ENCODE measurements at places on chromosomes 2 and 18. TPM values are rescaled to one million over a fixed set of nuclear protein-coding genes. Genes with fewer than 3 reads are reported as not detected.

Gene CCDC74B
- 1.5 TPM for total RNA-seq

Gene RAB1A
- total RNA-seq: 55.5 TPM

Gene AP1S3
- total RNA-seq: 6.3 TPM

Gene FIGN
- total RNA-seq: not detected

Gene UGT1A1
- not detected for total RNA-seq

Gene UGT1A4
- not detected for total RNA-seq

Gene LRRC30
- total RNA-seq: not detected

DNA sequence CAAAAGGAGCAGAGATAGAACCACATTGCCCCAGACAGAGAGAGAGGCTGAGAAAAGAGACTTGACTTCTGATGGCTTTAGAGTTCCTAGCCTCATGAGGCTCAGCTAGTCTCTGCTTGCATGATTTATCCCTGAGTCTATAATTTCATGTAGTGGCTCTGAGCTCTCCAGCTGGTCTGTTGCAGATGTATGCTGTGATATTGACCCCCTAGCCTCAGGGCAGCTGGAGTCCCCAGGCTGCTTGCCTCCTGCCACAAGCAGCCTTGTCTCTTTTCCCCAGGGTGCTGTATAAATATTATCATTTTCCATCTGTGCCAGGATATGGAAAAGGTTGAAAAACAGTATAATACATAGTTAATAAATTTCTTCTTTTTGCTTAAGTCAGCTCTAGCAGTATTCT is 467.6 kb upstream of the CWC22 start:
- H3K4me3 ChIP-seq: no peak overlapping the region
- DNase-seq: no peak
- H3K27me3 ChIP-seq: no peaks in the 10 kb centered on the region
- H3K27ac ChIP-seq: no peak overlapping the region
- H3K4me1 ChIP-seq: no peaks in the 10 kb centered on the region

- H3K4me3 ChIP-seq: no peak overlapping the region
- peaks cover 45% of the 10 kb centered on the region for H3K36me3 ChIP-seq
- no peak for DNase-seq
- H3K4me1 ChIP-seq: peaks cover 2% of the 10 kb centered on the region
- no peak overlapping the region for H3K27ac ChIP-seq
Measured at GRCh38 chr2:143741205-143741604, 612.0 kb downstream of the ARHGAP15 start.

DNA sequence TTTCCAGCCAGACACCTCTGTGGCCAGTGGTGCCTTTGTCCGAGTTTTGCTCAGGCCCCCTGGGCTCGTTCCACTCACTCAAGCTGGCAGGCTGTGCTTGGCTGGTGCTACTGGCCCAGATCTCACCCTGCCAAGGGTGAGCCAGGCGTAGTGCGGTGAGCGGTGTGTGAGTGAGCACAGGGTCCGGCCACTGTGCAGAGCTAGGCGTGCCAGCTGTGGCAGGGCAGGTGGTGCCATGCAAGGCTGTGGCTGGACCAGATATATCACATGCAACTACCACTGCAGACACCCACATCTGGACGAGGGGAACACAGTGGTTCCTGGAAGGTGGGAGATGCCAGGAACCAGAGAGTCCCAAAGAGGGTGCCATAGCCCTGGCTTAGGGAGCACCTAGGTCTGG is 70.1 kb downstream of the SRBD1 start:
- H3K36me3 ChIP-seq: peaks cover 57% of the 10 kb centered on the region
- H3K4me3 ChIP-seq: no peak overlapping the region
- no peak overlapping the region for H3K27ac ChIP-seq
- DNase-seq: no peak

DNA sequence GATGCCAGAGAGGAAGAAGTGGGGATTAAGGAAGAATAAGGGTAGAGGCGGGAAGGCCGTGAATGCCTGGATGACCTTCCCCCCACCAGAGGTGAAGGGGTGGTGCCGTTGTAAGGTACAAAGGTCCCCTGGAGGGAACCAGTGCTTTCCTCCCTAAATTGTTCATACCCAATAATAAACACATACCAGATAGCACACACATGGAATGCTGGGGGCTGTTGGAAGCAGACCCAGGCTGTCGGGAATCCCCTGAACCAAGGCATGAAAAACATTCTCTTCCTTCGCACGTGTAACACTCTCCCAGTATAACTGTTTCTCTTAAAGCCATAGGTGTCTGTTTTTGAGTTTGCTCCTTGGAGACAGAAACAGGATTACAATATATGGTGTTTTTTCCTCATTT is 107.1 kb upstream of the CTAGE1 start:
- no peaks in the 10 kb centered on the region for H3K27me3 ChIP-seq
- no peak for DNase-seq
- no peaks in the 10 kb centered on the region for H3K36me3 ChIP-seq
- H3K4me3 ChIP-seq: no peak overlapping the region
- H3K4me1 ChIP-seq: no peaks in the 10 kb centered on the region

DNA sequence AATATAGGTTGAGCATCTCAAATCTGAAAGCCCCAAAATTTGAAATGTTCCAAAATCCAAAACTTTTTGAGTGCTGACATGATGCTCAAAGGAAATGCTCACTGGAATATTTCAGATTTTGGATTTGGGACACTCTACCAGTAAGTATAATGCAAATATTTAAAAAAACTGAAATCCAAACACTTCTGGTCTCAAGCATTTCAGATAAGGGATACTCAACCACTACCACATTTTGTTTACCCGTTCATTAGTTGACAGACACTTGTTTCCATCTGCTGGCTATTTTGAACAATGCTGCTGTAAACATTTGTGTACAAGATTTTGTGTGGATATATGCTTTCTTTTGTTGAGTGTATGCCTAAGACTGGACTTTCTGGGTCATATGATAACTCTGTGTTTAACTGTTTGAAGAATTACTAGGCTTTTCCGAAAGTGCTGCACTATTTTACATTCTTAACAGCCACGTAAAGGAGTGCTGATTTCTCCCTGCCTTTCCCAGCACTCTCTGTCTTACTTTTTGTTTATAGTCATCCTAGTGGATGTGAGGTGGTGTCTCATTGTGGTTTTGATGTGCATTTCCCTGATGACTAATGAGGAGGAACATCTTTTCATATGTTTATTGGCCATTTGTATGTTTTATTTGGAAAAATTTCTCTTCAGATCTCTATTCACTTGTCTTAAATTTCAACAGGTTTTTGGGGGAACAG is 19.5 kb upstream of the DCDC2C start:
- no peak for DNase-seq
- H3K27me3 ChIP-seq: peaks cover 19% of the 10 kb centered on the region
- H3K4me3 ChIP-seq: no peak overlapping the region

- no peaks in the 10 kb centered on the region for H3K36me3 ChIP-seq
- H3K27me3 ChIP-seq: peaks cover 3% of the 10 kb centered on the region
- no peak overlapping the region for H3K4me3 ChIP-seq
Measured at GRCh38 chr18:59619816-59620215, 77.4 kb downstream of the CCBE1 start.

DNA sequence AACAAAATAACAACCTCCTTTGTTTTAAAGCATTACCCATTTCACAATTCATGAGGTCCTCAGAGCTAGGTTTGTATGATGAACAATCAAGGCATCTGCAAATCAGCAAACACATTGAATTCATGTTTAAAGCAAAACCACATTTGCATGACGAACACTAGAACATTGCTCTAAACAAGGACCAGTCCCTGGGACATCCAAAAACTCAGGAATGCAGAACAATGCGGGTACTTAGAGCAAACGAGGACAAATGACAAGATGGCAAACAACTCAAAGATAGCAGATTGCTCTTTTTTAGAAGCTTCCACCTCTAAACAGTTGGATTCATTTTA is 45.7 kb upstream of the RALBP1 start:
- no peaks in the 10 kb centered on the region for H3K27me3 ChIP-seq
- no peak overlapping the region for H3K27ac ChIP-seq
- H3K4me3 ChIP-seq: no peak overlapping the region
- H3K36me3 ChIP-seq: no peaks in the 10 kb centered on the region
- no peak for DNase-seq
- peaks cover 6% of the 10 kb centered on the region for H3K4me1 ChIP-seq

GRCh38 chr18:12296457-12296856 is 11.6 kb upstream of the TUBB6 start:
- no peaks in the 10 kb centered on the region for H3K4me1 ChIP-seq
- no peak overlapping the region for H3K4me3 ChIP-seq
- peaks cover 17% of the 10 kb centered on the region for H3K27me3 ChIP-seq

GRCh38 chr2:170101789-170102188 is 76.2 kb upstream of the MYO3B start:
- no peaks in the 10 kb centered on the region for H3K36me3 ChIP-seq
- DNase-seq: no peak
- H3K4me1 ChIP-seq: no peaks in the 10 kb centered on the region
- no peak overlapping the region for H3K4me3 ChIP-seq

GRCh38 chr2:130824492-130825061 is 12.1 kb upstream of the ARHGEF4 start:
- DNase-seq: no peak
- peaks cover 12% of the 10 kb centered on the region for H3K27me3 ChIP-seq
- peak overlapping the region; percentile 74 for H3K27ac ChIP-seq
- H3K36me3 ChIP-seq: no peaks in the 10 kb centered on the region
- H3K4me1 ChIP-seq: peaks cover 14% of the 10 kb centered on the region

- H3K4me3 ChIP-seq: no peak overlapping the region
- peaks cover 7% of the 10 kb centered on the region for H3K27me3 ChIP-seq
- no peaks in the 10 kb centered on the region for H3K36me3 ChIP-seq
- no peak overlapping the region for H3K27ac ChIP-seq
- DNase-seq: no peak
Measured at GRCh38 chr2:170360546-170361089, 182.7 kb downstream of the MYO3B start.

- no peaks in the 10 kb centered on the region for H3K36me3 ChIP-seq
- no peak overlapping the region for H3K27ac ChIP-seq
- no peak for DNase-seq
- no peaks in the 10 kb centered on the region for H3K4me1 ChIP-seq
Measured at GRCh38 chr2:179059026-179059700, 9.2 kb upstream of the CCDC141 start.

DNA sequence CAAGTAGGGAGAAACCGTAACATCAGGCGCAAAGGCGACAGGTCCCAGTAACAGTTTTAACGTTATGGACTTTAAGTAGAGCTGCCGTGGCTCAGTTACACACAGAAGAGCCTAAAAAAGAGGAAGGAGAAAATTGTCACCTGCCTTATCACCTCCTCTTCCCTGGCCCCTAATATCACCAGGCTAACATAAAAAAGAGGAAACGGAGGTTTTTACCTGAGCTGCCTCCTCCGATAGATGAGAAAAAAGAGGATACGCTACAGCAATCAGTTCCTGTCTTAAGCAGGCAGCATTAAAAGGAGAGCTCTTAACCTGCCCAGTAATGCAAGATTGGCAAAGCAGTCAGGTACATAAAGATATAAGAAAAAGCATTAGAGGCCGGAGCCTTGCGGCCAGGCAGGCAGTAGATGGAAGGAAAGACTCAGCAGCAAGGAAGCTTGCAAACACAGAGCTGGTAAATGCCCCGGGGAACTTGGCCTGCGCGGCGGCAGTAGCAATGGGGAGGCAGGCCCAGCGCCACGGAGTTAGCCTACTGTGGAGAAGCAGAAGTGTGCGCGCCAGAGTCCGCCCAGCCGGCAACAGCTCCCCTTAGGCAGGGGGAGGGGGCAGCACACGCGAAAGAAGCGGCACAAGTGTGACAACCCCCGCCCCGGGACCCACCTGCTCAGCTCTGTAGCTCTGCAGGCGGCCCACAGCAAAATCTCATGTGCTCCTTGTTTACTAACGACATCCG is 116.3 kb upstream of the SCN7A start:
- H3K4me3 ChIP-seq: peak overlapping the region; percentile 3
- no peak for DNase-seq
- peaks cover 17% of the 10 kb centered on the region for H3K27me3 ChIP-seq
- no peak overlapping the region for H3K27ac ChIP-seq
- H3K4me1 ChIP-seq: peaks cover 3% of the 10 kb centered on the region

DNA sequence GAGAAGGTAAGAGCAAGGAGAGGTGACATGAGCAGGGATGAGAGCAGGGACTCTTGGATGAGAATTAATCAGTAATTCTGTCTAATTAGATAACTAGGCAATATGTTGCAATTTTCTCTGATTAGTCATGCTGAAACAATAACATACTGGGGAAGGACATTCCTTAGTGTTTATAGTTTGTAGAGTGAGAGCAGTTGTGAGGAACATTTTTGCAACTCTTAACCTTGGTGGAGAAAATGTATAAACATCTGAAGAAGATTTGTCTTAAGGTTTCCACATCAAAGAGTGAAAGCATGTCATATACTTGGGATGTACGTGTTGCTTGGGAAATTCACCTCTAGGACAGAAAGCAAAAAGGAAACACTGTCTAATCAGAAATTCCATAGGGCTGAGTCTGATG is 955.4 kb upstream of the FANCL start:
- no peak overlapping the region for H3K27ac ChIP-seq
- DNase-seq: no peak
- no peaks in the 10 kb centered on the region for H3K4me1 ChIP-seq
- no peaks in the 10 kb centered on the region for H3K36me3 ChIP-seq
- H3K27me3 ChIP-seq: no peaks in the 10 kb centered on the region
- no peak overlapping the region for H3K4me3 ChIP-seq

GRCh38 chr2:196719110-196719872 is 79.8 kb downstream of the CCDC150 start:
- H3K4me3 ChIP-seq: no peak overlapping the region
- H3K36me3 ChIP-seq: peaks cover 23% of the 10 kb centered on the region
- no peak for DNase-seq

DNA sequence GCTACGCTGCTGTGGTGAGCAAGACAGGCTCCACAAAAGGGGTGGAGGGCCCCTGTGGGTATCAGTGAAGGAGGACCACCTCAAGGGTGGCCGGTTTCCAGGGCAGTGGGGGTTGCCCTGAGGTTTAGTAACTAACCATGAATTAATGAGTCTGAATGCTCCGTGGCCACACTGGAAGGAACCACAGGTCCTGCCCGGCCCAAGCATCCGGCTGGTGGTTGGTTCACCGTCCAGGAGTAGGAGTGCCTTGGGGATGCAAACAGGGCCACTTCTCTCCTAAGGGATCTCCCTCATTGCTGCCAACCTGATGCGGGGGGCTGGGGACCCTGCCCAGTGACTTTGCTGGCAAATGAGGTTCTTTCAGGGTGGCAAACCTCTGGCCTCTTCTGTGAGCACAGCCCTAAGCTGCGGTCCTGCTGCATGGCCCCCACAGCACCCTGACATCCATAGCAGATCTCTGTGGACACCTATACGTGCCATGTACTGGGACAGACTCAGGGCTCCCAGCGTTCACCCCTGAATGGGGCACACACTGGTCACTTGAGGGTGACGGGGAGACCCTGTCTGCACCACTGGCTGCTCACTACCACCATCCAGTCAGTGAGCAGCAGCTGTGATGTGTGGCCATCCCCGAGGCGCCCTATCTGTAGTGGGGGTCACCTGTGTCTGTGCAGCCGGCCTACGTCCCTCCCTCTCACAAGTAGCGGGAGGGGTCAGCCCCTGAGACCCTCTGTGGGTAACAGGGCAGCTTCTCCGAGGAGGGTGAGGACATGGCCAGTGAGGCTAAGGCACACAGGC is 41.6 kb downstream of the HS6ST1 start:
- no peak overlapping the region for H3K27ac ChIP-seq
- no peak overlapping the region for H3K4me3 ChIP-seq
- peaks cover 15% of the 10 kb centered on the region for H3K36me3 ChIP-seq

- H3K36me3 ChIP-seq: peaks cover 3% of the 10 kb centered on the region
- peak overlapping the region; percentile 99 for H3K27ac ChIP-seq
- peak overlapping the region; percentile 89 for H3K4me3 ChIP-seq
- peak; percentile 68 for DNase-seq
- no peaks in the 10 kb centered on the region for H3K27me3 ChIP-seq
Measured at GRCh38 chr2:29011418-29012060, 30.4 kb downstream of the TOGARAM2 start.

- no peak for DNase-seq
- H3K4me1 ChIP-seq: no peaks in the 10 kb centered on the region
- no peaks in the 10 kb centered on the region for H3K27me3 ChIP-seq
- no peak overlapping the region for H3K27ac ChIP-seq
- H3K4me3 ChIP-seq: no peak overlapping the region
Measured at GRCh38 chr2:185404578-185404977, 334.0 kb upstream of the FSIP2 start.

Data from activated naive CD8-positive, alpha-beta T cell treated with anti-CD3 and anti-CD28 coated beads, Interleukin-2, amount 10 ng/mL, durations not matched to agents 7 days and 5 days (primary cell).